ENCODE measurements at places on chromosomes 2 and 18. TPM values are rescaled to one million over a fixed set of nuclear protein-coding genes. Genes with fewer than 3 reads are reported as not detected.

DNA sequence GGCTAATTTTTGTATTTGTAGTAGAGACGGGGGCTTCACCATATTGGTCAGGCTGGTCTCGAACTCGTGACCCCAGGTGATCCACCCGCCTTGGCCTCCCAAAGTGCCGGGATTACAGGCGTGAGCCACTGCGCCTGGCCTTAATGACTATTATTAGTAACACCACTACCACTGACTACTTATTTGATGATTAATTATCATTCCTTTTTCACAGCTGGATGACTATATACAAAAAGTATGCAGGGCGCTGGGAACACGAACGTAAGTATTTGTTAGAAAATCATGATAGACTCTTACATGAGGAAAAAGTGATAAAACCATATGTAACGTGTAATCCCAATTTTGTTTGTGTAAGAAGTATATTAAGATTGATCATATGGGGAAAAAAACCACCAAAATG, 21.6 kb downstream of the DARS1 start:
- no peak for DNase-seq

The POTEJ gene
- total RNA-seq, result 0.92 TPM

The HOXD3 gene
- not detected for total RNA-seq

DNA sequence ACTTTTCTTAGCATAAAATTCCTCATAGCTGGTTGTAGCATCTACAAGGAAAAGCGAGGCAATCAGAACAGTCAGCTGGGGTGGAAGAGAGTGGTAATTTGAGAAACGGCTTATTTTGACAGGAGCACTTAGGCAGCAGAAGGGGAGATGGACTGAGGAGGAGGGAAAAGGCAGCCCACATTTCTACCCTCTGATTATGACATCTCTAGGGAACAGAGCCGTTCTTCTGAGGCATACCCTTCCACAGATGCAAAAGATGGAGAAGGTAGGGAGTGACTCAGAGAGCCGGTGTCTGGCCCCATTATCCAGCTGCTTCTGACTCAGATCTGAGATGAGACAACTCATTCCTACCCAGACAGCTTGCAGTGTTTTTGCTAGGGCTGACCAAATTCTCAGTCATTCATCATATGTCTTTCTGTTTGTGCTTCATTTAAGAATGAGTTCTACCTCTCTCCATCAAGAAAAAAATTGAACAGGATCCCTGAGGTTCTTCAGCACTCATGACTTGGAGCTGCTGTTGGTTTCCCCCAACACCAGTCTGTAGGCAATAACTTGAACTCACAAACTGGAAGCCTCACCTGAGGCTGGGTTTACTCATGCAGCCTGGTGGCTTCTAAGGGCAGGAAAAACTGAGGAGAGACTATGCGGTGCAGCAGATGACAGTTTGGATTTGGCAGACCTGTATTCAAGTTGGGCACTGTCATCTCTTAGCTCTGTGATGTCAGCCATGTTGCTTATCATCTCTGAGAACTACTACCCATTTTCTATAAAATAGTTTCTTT, 15.9 kb upstream of the SEC11C start:
- no peak for DNase-seq

The CXCR1 gene
- total RNA-seq, result 0.45 TPM

The UGT1A5 gene
- not detected for total RNA-seq

The PAIP2B gene
- total RNA-seq, result 9.7 TPM

DNA sequence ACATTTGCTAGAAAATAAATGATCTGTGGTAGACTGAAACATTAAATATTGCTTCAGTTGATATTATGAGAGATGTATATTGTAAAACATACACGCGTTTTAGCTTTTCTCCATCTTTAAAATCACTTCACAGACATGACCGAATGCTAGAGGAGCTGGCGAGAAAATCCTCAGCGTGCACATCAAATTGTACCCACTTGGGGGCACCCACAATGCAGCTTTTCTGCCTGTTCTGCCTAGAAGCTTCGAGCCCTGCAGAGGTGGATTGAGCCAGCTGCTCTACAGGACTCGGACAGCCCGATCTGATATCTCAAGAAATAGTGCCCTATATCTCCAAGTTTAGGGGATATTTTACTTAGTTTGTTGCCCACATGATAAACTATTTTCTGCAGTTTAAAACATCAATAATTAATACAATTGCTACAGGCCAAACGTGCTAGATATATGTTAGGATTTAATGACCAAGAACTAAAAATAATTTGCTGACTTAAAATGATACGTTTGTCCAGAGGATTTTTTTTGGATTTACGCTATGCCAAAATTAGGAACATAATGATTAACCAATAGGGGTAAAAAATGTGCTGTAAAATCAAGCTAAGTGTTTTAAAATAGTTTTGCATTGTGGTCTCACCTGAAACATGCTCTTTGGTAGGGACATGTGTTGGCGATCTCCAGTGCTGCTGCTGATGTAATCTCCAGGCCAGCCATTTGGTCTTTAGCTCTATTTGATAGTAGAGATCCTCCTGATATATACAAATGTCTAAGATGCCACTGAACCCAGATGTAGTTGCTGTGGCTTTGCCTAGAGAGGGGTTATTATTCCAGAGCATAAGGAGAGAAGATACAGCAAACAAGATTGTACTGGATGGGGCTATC, 22.3 kb upstream of the ATP5MC3 start:
- DNase-seq, result peak; percentile 59

GRCh38 chr2:28360058-28360717, 32.5 kb upstream of the FOSL2 start:
- peak; percentile 50 for DNase-seq

DNA sequence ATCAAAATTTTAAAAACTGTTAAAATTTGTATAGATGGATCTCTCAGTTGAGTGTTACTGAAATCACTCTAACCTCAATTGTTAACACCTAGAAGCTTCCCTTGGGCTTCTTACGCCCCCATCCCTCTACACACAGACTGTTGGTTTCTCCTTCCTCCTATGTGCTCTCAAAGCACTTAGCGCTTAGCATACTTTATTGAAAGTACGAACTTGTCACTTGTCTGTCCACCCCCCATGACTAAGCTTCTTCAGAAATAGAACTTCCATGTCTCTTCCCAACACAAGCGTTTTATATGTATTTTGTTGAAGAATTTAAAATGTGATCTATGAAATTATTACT, 441 bp downstream of the MPHOSPH10 start:
- DNase-seq, result peak; percentile 42

GRCh38 chr2:203685081-203685621, 21.3 kb upstream of the CD28 start:
- no peak for DNase-seq

- DNase-seq, result peak; percentile 69
Observed at GRCh38 chr18:69935319-69936190, 12.1 kb downstream of the CD226 start.

GRCh38 chr18:48992133-48992532, 41.4 kb upstream of the SMAD7 start:
- DNase-seq, result no peak

The STEAP3 gene
- total RNA-seq, result 45.1 TPM

GRCh38 chr2:191713837-191714236, 35.9 kb downstream of the NABP1 start:
- DNase-seq, result no peak

The OR6B2 gene
- total RNA-seq, result not detected

DNA sequence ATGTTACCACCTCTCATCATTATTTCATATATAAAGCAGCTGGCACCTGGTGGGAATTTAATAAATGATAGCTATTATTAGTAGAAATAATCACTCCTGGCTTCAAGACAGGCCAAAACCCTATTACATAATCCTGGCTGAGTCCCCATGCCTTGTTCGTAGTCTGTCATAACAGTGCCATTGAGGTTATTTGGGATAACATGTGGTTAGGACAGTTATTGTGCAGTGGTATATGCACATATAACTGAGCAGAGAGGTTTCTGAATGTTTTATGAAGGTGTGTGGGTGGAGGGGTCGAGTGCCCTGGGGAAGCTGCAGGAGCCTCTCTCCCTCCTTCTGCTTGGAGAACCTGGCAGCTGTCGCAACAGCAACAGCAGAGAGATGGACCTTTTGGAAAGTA, 162.4 kb upstream of the NABP1 start:
- no peak for DNase-seq

DNA sequence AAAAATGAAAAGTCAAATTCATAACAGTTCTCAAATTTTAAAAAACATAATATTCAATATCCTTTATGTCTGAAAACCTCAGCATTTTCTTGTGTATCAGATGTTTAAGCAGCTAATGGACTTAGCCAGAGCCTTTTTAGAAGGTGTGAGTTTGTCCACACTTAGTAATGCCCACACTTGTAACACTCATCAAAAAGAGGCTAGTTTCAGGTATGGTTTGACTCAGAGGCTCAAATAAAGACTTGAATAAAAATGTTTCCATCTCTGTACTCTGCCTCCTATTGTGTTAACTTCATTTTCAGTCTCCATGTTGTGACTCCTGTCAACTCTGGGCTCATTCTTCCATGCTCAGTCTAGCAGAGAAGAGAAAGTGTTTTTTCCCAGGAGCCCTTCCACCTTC, 311.6 kb downstream of the IRS1 start:
- DNase-seq, result no peak

- no peak for DNase-seq
Observed at GRCh38 chr2:236658974-236659757, 89.5 kb downstream of the ACKR3 start.

- DNase-seq, result peak; percentile 30
Observed at GRCh38 chr2:168691221-168691620, 111.2 kb upstream of the NOSTRIN start.

DNA sequence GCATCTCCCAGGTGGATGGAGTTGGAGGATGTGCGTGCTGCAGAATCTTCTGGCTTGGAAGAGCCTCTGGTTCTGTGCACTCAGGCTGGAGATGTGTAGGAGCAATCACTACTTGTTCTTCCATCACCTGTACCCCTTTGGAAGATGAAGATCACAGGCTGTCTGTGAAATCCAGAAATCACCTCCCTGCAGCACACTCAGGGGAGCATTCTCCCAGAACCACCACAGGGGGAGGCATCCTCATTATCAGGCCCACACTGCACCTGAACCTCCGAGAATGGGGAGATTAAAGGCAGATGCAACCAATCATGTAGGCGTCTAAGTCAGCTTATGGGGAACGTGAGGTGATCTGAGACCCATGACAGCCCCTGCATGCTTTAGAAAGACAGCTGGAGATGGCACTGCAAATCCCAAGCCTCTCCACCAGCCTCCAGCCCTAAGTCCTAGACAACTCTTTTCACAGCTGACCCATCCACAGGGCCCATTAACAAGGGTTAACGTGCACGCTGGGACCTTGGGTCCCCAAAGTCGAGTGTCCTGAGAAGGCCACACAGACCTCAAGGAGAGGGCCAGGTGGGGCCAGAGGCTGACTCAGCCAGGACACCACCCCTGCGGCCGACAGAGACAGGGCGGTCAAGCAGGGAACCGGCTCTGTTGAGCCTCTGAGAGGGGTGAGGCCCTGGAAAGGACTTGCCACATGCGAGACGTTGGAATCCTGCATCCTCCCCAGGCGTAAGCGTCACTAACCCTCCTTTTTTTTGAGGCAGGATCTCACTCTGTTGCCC, 314.9 kb downstream of the EIPR1 start:
- DNase-seq, result no peak

The C18orf54 gene
- total RNA-seq, result 4.0 TPM

GRCh38 chr2:33409417-33409955, 67.0 kb upstream of the RASGRP3 start:
- DNase-seq, result no peak

The DNAH6 gene
- total RNA-seq, result 0.29 TPM

The CNGA3 gene
- total RNA-seq, result 0.14 TPM

- no peak for DNase-seq
Observed at GRCh38 chr18:31860488-31860887, 82.4 kb downstream of the TRAPPC8 start.

DNA sequence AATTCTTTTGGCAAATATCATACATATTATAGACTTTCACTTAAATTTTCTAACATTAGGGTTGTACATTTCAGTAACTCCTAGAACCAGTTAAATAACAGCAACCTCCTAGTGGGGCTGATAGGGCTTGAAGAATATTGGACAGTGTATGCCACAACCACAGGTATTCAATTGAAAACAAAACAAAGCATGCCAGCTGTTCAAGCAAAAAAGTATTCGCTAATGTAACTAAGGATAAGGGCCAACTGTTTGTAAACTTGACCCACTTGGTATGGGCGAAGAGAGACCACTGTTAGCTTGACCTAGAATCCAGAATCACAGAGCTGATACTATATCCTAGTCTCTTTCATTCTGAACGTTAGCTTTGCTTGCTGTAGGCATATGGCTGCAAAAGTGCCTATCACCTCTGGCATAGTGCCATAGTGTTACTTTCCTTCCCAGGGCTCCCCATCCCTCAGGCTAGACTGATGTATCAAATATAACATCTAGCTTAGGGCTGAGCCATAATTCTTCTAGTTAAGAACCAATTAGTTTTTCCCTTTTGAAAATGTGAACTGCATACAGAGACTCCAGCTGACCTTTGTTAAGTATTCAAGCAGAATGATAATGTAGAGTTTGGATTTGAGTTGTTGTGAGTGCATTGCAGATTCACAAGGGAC, 458.8 kb upstream of the NRXN1 start:
- peak; percentile 11 for DNase-seq

The RUFY4 gene
- total RNA-seq, result not detected

DNA sequence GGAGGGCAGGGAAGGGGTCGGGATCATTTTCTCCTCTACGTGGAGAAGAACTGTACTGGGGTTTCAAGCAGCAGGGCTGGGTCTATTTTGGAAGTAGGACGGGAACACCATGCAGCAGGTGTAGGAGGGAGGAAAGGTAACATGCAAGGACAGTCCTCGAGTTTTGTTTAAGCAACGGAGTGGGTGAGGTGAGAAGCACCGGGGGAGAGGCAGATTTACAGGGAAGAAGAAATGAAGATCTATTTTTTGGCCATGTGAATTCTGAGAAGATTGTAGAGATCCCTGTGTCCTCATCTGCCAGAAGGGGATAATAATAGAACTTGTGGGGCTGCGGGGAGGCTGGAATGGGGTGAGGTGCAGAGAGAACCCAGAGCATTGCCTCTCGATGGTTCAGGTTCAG, 85.6 kb downstream of the INPP5D start:
- no peak for DNase-seq

- no peak for DNase-seq
Observed at GRCh38 chr2:223062396-223062795, 10.4 kb downstream of the KCNE4 start.

The SRD5A2 gene
- not detected for total RNA-seq

The IHH gene
- total RNA-seq, result 56.7 TPM

The PIAS2 gene
- 44.5 TPM for total RNA-seq

The CNOT9 gene
- total RNA-seq, result 64.8 TPM

- DNase-seq, result peak; percentile 61
Observed at GRCh38 chr18:55343396-55344073, 244.5 kb downstream of the TCF4 start.

The SAG gene
- not detected for total RNA-seq

GRCh38 chr18:63617049-63617914, 26.8 kb downstream of the SERPINB4 start:
- DNase-seq, result no peak

Measured in stomach (tissue), 19 donors.